ENCODE measurements at places on chromosomes 5 and 9.

DNA sequence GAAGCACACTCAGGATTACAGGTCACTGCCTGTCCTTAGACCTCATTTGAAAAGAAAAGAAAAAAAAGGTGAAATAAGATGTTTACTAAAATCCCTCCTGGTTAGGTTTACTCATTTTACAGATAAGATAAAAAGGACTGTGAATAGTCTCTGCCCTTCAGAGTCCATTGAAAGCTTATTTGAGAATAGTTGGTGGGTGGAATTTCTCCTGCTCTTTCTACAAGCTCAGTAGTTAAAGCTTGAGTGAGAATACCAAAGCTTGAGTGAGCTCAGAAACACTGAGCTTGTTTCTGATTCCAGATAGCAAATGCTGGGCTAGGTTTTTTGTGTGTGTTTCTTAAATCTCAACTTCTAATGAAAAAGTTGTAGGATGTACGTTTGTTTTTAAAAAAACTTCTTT lies 106.7 kb downstream of the SLF1 start:
- no peak for DNase-seq

- no peak for DNase-seq
These were observed 584 bp downstream of the USP20 start for GRCh38 chr9:129835860-129836223.

- DNase-seq: no peak
These were observed 553.1 kb downstream of the LRRC70 start for GRCh38 chr5:63131626-63132285.

DNA sequence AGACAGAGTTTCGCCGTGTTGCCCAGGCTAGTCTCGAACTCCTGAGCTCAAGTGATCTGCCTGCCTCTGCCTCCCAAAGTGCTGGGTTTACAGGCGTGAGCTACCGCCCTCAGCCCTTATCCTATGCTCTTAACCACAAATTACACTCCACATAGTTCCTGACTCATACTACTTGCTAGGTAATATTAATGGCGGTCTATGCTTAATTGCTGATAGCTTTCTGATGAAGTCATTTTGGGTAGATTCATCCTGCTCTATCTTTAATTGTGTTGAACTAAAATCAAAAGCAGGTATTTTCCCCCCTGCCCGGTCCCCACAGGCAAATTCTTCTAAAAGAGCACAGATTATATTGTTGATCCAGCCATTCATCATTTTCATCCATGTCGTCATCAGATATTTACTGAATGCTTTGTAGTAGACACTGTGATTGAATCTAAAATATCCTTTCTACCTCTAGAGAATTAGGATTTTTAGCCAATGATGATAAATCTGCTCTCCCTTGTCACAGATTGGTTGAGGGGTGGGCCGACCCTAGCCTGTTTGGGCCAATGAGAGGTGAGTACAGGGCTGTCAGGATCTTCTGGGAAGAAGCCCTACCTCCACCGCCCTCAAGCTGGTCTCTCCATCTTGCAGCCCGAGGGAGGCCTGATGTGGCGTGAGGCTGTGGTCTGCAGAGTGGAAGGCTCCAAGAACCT lies 144.8 kb downstream of the NR3C1 start:
- DNase-seq: no peak

- DNase-seq: no peak
These were observed 296.6 kb downstream of the FBXL7 start for GRCh38 chr5:15796557-15796956.

GRCh38 chr9:91917436-91917835 lies 32.6 kb downstream of the ROR2 start:
- no peak for DNase-seq

GRCh38 chr9:98809311-98810101 lies 2.0 kb downstream of the GALNT12 start:
- no peak for DNase-seq

- no peak for DNase-seq
These were observed 107.5 kb downstream of the ACER2 start for GRCh38 chr9:19516348-19516747.

DNA sequence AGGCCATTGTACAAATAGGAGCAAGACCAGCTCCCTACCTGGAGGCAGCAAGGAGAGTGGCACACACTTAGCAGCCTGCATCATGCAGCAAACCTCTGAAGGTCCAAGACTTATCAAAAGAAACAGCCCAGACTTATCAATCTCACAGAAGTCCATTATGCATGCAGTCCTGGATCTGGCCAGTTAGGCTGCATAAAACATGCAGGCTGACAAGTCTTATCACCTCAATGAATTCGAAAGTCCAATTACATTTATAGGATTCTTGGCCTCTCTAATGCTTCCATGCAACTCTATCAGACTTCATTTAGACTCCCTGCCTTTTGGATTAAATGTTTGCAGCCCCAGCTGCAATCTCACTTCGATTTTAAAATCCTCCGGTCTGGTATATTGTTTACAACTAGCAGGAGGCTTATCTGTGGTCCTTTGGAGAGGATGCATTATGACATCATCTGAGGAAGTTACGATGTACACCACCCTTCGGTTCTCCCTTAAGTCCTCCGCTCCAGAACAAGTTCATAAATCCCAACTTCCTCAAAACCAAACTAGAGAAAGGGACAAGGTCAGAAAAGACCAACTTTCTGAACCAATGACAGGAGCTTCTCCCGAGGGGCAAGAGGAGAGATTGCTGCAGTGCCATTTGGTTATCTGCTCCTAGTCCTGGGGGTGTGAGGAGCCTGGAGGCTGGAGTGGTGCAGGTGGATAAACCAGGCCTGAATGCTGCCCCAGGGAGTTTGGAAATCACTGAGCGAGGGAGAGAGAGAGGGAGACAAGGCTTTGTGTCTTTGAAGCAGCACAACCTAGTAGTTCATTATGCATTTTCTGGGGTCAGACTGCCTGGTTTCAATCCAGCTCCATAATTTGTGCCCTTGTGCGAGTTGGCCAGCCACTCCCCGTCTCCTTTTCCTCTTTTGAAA lies 313.9 kb downstream of the TLE1 start:
- no peak for DNase-seq

GRCh38 chr5:56340196-56340980 lies 107.3 kb upstream of the ANKRD55 start:
- DNase-seq: no peak

DNA sequence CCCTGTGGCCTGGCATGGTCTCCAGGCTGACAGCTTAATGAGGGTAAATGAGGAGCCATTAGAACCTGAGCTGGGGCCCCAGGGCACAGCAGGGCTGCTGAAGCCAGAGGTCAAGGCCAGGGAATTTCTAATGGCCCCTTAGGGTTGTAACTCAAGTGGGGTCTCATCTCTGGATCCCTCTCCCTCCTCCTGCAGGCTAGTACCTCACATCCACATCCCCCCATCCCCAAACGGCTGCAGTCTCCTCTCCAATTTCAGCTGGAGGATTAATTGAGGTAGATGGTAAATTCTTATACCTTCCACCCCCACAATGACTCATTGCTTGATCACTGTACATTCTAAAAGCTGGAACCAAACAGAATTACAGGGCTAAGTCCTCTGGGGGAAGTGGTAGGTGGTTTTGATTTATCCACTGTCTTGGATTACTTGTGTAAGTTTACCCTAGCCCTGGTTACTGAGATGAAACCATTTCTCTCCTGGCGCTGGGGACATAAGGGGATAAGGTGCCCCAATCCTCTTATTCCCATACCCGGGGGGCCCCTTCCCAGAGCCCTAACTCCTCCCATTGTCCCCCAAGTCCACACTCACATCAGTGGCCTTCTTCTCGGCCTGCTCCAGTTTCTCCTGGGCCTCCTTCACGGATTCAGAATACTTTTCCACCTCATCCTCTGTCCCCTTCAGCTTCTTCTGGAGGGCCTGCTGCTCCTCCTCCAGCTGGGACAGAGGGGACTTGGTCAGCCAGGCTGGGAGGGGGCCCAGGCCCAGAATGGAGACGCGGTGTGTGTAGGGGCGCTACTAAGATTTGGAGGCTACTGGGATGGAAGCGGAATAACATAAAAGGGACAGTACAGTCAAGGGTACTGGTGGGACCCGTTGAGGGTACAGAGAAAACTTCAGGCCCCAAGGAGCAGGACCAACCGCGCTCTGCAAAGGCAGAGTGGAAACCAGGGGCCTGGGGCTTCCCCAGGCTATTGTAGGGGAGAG lies 875 bp downstream of the TPM2 start:
- peak; percentile 77 for DNase-seq

DNA sequence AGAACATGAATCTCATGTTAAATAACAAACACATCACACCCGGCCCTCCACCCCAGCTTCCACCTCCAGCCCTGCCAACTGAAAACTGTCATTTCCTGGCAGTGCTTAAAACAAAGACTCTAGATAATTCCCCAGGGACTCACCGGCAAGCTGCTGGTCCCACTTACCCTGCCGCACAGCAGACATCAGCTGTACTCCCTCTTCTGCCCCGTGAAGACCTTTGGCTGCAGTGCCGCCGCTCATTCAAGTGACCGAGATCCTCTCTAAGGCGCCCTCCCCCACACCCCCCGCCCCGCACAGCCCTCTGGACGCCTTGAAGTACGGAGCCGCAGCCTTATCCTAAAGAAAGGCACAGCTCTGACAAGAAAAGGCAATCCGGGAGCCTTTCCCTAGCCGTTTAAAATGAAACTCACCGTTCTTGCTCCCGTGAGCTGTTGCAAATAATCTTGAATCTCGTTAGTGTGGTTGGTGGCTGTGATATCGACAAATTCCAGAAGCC lies 434 bp downstream of the GLRX start:
- DNase-seq: no peak

GRCh38 chr5:132961887-132962286 lies 1.5 kb downstream of the AFF4 start:
- DNase-seq: no peak

DNA sequence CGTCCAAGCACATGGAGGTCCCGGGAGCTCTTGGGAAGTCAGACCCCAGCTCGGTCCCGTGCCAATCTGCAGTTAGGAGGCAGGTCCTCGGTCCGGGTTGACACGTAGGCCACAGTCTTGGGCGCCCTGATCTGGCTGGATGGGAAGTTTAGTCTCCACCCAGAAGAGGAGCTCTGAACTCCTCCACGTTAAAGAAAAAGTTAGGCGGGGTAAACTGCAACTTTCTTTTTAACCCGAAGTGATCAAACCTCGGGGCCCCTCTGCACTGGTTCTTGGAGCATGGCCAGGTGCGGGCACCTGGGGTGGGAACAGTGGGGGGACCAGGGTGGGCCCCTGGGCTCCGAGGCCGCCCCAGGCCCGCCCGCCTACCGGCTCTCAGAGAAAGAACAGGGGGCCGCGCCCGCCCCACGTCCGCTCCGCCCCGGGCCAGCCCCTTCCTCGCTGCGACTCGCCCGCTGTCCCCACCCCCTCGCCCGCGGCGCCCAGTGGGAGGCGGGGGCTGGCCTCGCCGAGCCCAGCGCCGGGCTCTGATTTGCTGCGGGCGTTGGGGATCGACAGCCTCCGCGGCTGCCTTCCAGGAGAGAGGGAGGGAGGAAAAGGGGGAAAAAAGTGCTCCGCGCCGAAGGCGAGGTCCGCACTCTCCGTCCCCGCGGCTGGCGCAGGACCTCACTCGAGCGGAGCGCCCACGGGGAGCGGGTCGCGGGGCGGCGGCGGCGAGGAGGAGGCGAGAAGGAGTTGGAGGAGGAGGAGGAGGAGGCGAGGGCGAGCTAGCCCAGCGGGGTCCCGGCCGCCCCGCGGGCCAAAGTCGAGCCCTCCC lies at the start of gene COL5A1:
Gene COL5A1 (plus strand): TSS at position 631 of the 817 bp plus-strand sequence. CDS start 385 bp downstream, outside the sequence.
- DNase-seq: no peak

GRCh38 chr9:80881940-80882339 lies 807.4 kb downstream of the TLE1 start:
- DNase-seq: no peak

- DNase-seq: no peak
These were observed 57.9 kb downstream of the PRRT1B start for GRCh38 chr9:131603199-131603598.

- no peak for DNase-seq
These were observed 203.5 kb downstream of the TAF11L14 start for GRCh38 chr5:17837757-17838156.

DNA sequence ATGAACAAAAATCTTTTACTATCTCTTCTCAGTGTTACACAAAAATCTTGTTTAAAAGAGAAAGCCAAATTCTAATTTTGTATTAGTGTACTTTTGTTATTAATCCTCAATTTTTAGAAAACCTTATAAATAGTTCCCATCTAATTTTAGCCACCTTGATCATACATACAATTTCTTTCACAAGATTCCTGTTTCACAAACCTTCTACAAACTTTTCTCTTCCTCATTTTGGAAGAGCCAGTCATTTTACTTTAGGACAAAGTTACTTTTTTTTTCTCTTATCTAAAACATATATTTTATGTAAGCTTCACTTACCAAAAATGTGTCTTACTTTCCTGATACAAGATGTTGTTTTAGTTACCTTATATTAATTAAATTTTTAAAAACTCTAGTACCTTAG lies 161.3 kb downstream of the YIPF5 start:
- DNase-seq: no peak

DNA sequence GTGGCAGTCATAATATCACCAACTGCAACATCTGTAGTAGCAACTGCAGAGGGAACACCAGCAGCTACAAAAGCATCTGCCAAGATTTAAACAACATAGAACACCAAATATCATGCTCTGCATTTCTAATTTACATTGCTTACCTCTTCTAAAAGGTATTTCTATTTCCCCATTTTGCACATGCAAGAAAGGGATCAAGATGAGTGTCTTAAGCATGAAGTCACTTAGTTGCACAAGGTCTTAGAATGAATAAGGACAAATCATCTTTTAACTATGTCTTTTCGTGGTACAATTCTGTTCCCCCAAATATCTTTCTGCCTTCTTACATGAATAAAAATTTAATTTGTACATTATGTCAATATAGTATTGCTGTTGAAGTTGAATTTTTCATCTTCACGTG lies 1746.4 kb downstream of the EFNA5 start:
- no peak for DNase-seq

GRCh38 chr9:136644343-136644592 lies 18.4 kb upstream of the EGFL7 start:
- no peak for DNase-seq

- no peak for DNase-seq
These were observed 791 bp upstream of the STARD4 start for GRCh38 chr5:111513131-111513520.

- no peak for DNase-seq
These were observed 32.7 kb upstream of the ADAMTSL1 start for GRCh38 chr9:18441261-18441660.

- DNase-seq: peak; percentile 25
These were observed 35.2 kb downstream of the NEK6 start for GRCh38 chr9:124292696-124293593.

DNA sequence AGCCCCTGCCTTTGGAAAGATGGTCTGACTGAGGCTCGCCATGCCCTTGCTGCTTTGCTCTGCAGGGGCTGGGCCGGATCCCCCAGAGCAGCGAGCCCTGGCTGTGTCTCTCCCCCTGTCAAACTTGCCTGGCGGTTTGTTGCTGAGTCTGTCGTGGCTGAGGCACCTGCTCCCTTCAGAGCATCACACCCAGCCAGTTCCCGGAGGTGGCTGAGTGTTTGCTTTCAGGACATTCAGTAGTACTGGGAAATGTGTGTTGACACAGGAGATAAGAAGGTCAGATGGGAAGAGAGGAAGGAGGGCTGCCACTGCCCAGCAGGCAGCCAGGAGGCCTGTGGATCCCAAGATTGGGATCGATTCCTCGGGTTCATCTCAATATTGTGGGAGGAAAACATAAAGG lies 62.9 kb downstream of the GADD45G start:
- no peak for DNase-seq

GRCh38 chr9:38689678-38690077 lies 30.3 kb downstream of the FAM240B start:
- no peak for DNase-seq

- DNase-seq: peak; percentile 81
These were observed 786.5 kb upstream of the ACO1 start for GRCh38 chr9:31597977-31598376.

Measured in PC-9 (cell line).